ENCODE measurements at places on chromosomes 5 and 9.

GRCh38 chr5:73312146-73312871 lies 136.3 kb downstream of the FOXD1 start:
- no peak for DNase-seq

DNA sequence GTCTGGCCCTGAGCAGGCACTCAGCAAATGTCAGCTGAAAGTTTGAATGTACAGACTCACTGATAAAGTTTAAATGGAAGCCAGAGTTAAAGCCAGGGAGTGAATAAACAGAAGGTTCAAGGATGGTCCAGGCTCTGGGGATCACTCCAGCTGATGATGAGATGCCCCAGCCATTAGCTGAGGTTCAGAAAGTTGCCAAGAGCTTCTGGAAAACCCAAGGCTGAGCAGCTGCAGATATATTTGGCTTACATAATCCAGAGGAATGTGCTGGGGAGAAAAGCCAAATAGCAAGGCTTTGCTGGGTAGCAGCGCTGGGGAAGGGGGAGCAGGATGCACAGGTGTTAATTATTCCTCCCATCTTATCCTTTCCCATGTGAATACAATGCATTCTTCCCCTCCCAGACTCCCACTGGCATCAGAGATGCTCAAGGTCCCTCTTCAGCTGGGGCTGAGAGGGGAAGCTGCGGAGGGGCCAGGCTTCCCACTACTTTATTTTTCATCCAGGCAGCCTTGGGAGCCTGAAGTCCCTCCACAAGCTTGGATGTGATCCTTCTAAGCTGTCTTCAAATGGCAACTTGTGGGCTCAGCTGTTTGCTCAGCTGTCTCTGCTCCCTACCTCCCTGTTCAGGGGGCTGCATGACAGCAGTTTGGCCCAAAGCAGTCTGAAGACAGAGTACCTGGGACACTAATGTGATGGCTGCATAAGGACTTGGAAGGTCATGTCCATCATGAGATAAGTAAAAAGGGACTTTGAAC lies 341.2 kb downstream of the TRIM32 start:
- no peak for DNase-seq

- no peak for DNase-seq
Observed at GRCh38 chr9:114614373-114614772, 3.3 kb downstream of the TMEM268 start.

GRCh38 chr5:113397046-113397445 lies 37.7 kb downstream of the TSSK1B start:
- no peak for DNase-seq

DNA sequence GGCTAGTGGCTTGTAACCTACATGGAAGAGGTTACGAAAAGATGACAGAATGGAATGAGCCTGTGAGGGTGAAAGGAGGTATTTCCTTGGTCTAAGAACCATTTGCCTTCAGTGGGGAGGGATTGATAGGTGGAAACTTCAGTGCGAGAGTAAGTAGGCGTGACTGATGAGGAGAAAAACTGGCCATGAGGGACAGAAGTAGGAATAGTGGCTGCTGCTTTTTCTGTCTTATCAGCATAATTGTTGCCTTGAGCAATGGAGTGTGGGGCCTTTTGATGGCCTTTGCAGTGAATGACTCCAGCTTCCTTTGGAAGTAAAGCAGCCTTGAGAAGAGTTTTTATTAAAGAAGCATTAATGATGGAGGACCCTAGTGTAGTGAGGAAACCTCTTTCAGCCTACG lies 9.0 kb upstream of the ZNF79 start:
- DNase-seq = no peak

- no peak for DNase-seq
Observed at GRCh38 chr9:82565188-82565969, 497.6 kb downstream of the RASEF start.

GRCh38 chr5:71492817-71493615 lies 37.6 kb downstream of the BDP1 start:
- DNase-seq = no peak

DNA sequence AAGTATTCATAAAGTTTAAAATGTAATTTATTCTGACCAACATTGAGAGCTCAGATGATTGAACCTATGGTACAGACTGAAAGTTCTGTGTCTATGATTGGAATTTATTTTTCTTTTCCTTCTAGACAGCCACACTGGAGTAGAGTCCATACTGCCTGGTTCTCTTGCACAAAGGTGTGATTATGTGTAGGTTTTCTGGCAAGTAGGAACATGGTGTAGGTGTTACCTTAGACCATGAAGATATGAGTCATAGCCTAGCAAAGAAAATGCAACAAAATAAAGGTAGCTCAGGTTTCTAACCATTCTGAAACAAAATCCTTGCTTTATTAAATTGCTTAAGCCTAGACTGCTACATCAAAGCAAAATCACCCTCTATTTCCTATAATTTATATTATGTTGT lies 143.4 kb downstream of the CDH12 start:
- no peak for DNase-seq

- no peak for DNase-seq
Observed at GRCh38 chr5:54383941-54384340, 71.6 kb upstream of the HSPB3 start.

DNA sequence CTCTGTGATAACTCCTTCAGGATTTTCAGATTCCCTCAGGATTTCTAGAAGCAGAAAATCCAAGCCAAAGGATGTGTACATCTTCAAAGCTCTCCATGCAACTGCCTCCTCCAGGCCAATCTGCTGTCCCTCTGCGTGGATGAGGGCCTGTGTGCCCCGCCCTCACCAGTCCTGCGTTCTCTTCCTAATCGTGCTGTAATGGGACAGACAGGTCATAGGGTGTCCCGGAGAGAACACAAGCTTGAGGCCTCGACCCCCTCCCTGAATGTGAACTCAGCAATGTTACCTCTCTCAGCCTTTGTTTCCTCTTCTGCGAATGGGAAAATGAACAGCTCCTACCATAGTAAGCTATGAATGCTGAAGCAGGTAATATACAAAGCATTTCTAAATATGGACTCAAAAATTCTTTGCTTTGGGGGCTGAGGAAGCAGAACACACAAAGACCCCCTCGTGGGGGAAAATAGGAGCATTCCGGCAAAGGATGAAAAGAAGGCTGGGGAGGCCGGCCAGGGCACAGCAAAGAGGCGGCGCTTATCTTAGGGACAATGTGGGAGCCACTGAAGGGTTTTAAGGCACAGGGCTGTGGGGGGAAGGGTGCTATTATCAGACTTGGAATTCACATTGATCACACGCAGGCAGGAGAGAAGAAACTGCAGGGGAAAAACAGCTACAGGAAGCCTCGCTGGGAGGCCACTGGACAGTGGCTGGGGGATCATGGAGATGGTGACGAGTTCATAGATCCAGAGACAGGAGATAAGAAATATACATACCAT lies 57.2 kb upstream of the FBXW11 start:
- DNase-seq = no peak

DNA sequence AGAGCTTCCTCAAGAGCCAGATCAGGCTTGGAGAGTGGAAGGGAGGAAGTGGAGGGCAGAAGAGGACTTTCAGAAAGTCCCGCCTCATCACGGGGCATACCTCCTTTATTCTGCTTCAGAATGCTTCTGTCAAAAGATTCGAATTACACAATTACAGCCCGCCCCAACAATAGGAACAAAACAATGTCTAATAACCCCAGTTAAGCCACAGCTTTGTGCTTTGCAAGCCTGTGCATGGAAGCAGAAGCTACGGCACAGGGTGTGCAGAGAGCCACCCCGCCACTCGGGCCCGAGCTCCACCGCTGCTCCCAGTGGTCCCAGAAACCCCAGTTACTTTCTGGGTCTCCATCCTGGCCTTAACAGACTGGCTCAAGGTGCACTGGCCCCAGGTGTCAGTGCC lies 23.5 kb downstream of the HNRNPH1 start:
- DNase-seq = no peak

- DNase-seq = no peak
Observed at GRCh38 chr5:141694479-141694878, 12.4 kb upstream of the ARAP3 start.

DNA sequence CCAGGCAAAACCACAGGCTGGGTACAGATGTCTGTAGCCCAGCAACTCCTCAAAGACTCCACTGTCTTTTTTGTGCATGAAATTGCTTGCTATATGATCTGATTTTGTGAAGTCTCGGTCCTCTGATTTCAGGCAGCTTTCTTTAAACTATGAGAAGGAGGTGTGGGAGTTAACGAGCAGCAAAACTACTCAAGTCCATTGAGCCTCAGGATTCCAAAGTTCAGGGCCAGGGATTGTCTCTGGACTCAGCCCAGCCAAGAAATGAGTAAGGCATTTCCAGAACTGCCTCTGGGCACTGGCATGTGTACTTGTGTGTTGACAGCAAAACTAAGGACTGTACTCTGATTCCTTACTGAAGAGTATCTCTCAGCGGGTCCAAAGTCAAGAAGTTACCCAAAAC lies 53.4 kb upstream of the GLIS3 start:
- DNase-seq = no peak

DNA sequence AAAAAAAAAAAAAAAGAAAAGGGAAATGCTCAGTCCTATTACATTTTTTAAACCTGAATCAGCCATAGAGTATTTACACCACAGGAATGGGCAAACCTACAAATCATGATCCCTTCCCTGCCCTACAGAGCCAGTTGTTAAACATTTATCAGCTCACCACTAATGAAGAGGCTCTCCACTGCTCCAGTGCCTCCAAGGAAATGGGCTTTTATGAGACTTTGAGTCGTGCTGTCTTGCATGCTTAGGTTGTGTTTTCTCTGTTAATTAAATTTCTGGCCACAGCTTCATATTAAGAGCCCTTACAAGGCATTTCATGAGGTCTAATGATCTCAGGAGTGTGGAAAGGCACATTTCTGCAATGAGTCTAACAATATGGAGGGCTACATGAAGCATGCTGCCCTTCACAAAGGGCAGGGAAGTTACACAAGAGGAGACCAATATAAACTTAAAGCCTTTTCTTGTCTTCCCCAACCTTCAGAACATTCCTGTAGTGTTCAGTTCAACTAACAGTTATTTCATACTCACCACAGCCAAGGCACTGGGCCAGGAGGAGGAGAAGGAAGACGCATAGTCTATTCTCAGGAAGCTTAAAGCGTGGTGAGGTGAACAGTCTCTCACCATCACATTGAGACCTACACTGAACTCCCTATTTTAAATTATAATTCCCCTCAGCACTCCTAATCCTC lies 140.1 kb upstream of the ABCA1 start:
- no peak for DNase-seq

GRCh38 chr9:111588846-111589245 lies 10.6 kb downstream of the PTGR1 start:
- DNase-seq = no peak

GRCh38 chr5:133968204-133968980 lies at the start of gene C5orf15:
Gene C5orf15, minus strand, starts transcription at chr5:133968625. Its CDS starts 41 bp downstream, at chr5:133968584.
- DNase-seq = peak; percentile 77

- DNase-seq = no peak
Observed at GRCh38 chr5:171250738-171251137, 58.3 kb upstream of the TLX3 start.

- no peak for DNase-seq
Observed at GRCh38 chr9:34457266-34458012, 931 bp downstream of the FAM219A start.

GRCh38 chr5:132528866-132529634 lies 14.3 kb downstream of the IL5 start:
- DNase-seq = no peak

GRCh38 chr5:169280286-169280685 lies 20.7 kb downstream of the SLIT3 start:
- no peak for DNase-seq

- peak; percentile 64 for DNase-seq
Observed at GRCh38 chr9:126513159-126514036, 100.3 kb upstream of the LMX1B start.

- DNase-seq = no peak
Observed at GRCh38 chr9:70255486-70255885, 3.3 kb upstream of the SMC5 start.

DNA sequence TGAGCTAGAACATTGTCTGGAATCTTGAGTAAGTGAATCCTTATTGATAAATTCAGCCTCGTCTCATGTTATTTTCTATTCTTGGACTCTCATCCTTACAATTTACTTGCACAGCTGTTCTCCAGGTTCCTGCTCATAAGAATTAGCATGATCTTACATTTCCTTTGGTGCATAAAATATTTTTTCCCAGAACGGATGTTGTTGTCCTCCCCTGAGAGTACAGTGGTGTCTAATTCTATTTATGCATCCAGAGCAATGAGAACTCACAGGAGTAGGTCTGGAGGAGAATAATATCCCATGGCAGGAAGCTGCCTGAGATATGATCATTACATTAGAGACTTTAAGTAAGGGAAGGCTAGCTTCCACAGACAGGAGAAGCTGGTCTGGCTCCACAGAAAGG lies 178.4 kb upstream of the MAST4 start:
- no peak for DNase-seq

GRCh38 chr9:129164246-129164930 lies 13.7 kb downstream of the IER5L start:
- DNase-seq = no peak

GRCh38 chr5:145965804-145966203 lies 29.4 kb downstream of the SH3RF2 start:
- no peak for DNase-seq

- no peak for DNase-seq
Observed at GRCh38 chr5:111737716-111738115, 19.3 kb downstream of the NREP start.

GRCh38 chr9:115913696-115914095 lies 239.9 kb upstream of the PAPPA start:
- no peak for DNase-seq

- DNase-seq = no peak
Observed at GRCh38 chr5:143588933-143589662, 185.6 kb upstream of the NR3C1 start.

GRCh38 chr5:136033234-136033633 lies 4.4 kb downstream of the TGFBI start:
- DNase-seq = no peak

- DNase-seq = peak; percentile 9
Observed at GRCh38 chr5:8756498-8757084, 789.3 kb downstream of the SEMA5A start.

DNA sequence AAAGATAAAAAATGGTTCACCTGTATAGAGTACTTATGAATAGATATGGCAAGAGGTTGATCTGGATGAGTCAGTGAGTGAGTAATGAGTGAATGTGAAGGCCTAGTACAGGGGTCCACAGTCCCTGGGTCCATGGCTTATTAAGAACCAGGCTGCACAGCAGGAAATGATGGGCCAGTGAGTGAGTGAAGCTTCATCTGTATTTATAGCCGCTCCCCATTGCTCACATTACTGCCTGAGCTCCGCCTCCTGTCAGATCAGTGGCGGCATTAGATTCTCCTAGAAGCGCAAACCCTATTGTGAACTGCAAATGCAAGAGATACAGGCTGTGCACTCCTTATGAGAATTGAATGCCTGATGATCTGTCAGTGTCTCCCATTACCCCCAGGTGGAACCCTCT lies 307.7 kb upstream of the ZNF608 start:
- no peak for DNase-seq

DNA sequence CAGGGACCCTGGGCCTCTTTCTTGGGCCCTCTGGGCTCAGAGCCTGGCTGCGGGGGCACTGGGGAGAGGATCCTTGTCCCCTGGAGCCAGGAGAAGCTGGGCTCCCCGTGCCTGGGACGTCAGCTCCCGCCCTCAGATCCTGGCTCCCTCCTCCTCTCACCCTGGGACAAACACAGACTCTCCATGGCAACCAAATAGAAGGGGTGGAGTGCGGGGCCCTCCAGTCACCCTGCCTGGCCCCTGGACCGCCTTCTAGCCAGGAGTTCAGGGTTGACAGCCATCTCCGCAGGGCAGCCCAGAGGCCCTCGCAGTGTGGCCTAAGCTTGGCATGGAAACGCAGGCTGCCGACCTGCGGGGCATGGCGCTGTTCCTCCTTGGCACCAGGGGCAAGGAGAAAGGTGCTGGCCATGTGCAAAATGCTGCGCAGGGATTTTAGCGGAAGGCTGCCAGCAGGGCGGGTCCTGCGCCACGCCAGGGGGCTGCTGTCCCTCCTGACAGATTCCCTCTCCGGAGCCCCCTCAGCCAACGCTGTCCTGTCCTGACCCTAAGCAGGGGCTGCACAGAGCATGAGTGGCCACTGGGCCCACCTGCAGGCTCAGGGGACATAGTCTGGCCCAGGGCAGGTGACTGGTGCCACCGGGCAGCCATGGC lies 1.0 kb downstream of the ZDHHC11 start:
- no peak for DNase-seq

All from keratinocyte (primary cell).